Progenitor cell of endocrine pancreas (in vitro differentiated cells): ENCODE measurements at places on chromosomes 1 and 21.
A peak's percentile ranks its signal among the peaks of the same experiment; 100 is the strongest.

GRCh38 chr1:119052267-119052666, 64.1 kb upstream of the TBX15 start:
- DNase-seq, result no peak
- H3K4me3 ChIP-seq, result no peak overlapping the region
- H3K4me1 ChIP-seq, result no peaks in the 10 kb centered on the region
- H3K27me3 ChIP-seq, result no peaks in the 10 kb centered on the region
- H3K27ac ChIP-seq, result no peak overlapping the region

DNA sequence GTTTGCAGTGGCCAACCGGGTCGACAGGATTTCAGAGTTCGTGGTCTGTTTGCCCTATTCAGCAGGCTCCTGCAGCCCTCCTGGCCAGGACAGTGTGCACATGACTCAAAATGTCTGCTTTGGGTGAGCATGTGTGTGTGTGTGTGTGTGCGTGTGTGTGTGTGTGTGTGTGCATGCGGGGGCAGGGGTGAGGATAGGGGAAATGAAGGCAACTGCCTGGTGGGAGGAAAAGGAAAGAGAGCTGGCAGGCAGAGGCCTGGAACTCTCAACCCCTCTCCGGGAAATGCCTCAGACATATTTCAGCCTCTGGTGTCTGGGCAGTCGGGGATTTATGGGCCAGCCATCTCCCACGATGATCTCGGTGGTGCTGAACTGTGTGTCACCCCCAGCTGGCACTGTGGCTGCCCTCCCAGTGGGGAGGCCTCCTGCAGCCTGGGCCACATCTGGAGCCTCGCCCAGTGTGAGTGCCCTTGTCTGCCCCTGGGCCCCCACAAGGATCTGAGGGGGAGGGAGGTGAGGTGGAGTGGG, 15.2 kb downstream of the CDCP2 start:
- DNase-seq, result no peak
- peak overlapping the region; percentile 69 for H3K27ac ChIP-seq
- H3K4me1 ChIP-seq, result peaks cover 16% of the 10 kb centered on the region
- no peaks in the 10 kb centered on the region for H3K36me3 ChIP-seq
- H3K4me3 ChIP-seq, result no peak overlapping the region

DNA sequence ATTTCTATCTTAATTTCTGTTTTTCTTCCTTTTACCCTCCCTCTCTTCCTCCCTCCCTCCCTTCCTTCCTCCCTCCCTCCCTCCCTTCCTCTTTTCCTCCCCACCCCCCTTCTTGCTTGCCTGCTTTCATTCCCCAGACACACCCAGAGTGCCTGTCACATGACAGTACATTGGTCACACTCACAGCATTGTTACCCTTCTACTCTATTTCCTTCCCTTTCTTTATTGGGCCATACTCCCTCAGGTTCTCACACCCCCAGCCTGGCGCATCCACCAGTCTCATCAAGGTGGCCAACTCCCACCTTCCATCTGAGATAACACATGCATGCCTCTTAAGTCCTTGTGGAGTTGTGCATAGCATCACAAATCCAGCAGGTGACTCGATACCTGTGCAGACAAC, 10.9 kb downstream of the TMPRSS3 start:
- H3K4me3 ChIP-seq, result no peak overlapping the region
- H3K27me3 ChIP-seq, result no peaks in the 10 kb centered on the region
- no peak overlapping the region for H3K27ac ChIP-seq
- DNase-seq, result no peak

- H3K27ac ChIP-seq, result no peak overlapping the region
- DNase-seq, result no peak
- H3K4me3 ChIP-seq, result no peak overlapping the region
- H3K27me3 ChIP-seq, result no peaks in the 10 kb centered on the region
- no peaks in the 10 kb centered on the region for H3K4me1 ChIP-seq
Measured at GRCh38 chr21:24832961-24833360, 774.3 kb downstream of the MRPL39 start.

DNA sequence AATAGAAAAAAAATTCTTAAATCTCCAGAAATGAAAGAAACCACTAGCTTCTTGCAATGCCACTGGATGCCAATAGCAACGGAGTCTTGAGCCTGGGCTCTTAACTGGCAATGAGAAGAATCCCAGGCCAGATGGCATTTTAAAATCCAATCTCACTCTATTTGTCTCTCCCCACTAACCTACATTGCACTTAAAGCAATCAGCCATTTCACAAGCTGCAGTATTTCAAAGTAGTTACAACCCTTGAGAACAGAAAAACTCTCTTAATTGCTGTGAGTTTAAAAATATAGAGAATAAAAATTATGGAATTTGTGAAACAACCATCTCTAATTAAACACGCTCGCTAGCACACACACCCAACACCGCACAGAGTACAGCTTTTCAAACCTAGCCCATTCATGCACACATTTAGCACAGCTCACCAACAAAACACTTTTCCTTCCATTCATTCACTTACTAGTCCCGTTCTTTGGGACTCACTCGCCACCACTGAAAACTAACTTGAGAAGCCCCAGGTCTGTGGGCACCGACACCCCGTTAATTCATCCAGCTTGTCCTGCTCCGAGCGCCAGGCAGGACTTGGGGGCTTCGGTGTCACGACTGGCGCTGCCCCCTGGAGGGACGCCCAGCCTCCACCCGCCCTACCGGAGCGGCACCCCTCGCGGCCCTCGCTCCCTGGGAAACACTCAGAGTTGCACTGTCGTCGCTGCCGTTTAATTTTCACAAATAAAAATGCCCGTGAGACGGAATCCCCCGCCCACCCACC, 1.0 kb downstream of the DDAH1 start:
- peak overlapping the region; percentile 25 for H3K27ac ChIP-seq
- no peak for DNase-seq
- H3K4me3 ChIP-seq, result peak overlapping the region; percentile 76
- peaks cover 24% of the 10 kb centered on the region for H3K4me1 ChIP-seq
- H3K27me3 ChIP-seq, result peaks cover 18% of the 10 kb centered on the region

GRCh38 chr21:37460196-37460595, 93.6 kb downstream of the DYRK1A start:
- no peaks in the 10 kb centered on the region for H3K27me3 ChIP-seq
- DNase-seq, result no peak

- no peak for DNase-seq
- no peaks in the 10 kb centered on the region for H3K36me3 ChIP-seq
- peaks cover 4% of the 10 kb centered on the region for H3K27me3 ChIP-seq
- H3K4me3 ChIP-seq, result no peak overlapping the region
- H3K4me1 ChIP-seq, result no peaks in the 10 kb centered on the region
Measured at GRCh38 chr1:54559771-54560231, 11.8 kb downstream of the ACOT11 start.

DNA sequence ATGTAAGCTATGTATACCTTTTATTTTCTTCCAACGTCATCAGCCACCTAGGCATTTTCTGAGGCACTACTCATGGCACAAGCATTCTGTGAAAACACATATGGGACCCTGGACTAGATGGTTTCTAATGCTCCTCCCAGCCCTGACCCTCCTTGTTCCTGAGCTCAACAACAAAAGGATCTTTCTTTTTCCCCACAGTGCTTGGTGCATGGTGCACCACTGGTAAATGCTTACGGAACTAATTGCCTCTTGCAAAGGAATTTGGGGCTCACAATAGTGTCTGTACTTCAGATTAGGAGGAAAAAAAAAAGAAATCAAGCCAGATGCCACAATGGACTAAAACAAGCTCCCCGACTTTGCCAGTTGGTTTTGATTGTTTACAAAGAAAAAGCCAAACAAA, 390.5 kb downstream of the PLPP3 start:
- no peak overlapping the region for H3K4me3 ChIP-seq
- no peak for DNase-seq
- no peak overlapping the region for H3K27ac ChIP-seq
- H3K4me1 ChIP-seq, result peaks cover 9% of the 10 kb centered on the region
- no peaks in the 10 kb centered on the region for H3K27me3 ChIP-seq
- no peaks in the 10 kb centered on the region for H3K36me3 ChIP-seq

GRCh38 chr21:30935121-30935888, 53.9 kb upstream of the KRTAP11-1 start:
- no peaks in the 10 kb centered on the region for H3K36me3 ChIP-seq
- DNase-seq, result no peak
- no peaks in the 10 kb centered on the region for H3K4me1 ChIP-seq
- no peak overlapping the region for H3K4me3 ChIP-seq

DNA sequence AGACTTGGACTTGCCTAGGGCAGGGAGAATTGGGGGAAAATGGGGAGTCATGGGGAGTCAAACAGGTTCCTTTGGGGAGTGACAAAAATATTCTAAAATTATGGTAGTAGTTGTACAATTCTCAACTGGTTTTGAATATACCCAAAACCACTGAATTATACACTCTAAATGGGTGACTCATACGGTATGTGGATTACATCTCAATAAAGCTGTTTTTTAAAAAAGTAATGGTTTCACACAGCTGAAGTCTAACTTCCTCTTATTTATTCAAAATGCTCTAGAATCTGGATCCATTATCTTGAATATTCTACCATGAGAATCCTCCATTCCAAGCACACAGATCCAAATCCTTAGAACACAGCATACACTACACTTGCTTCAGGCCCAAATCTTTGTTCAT, 11.1 kb downstream of the EIF4G3 start:
- H3K4me3 ChIP-seq, result no peak overlapping the region
- DNase-seq, result no peak
- no peak overlapping the region for H3K27ac ChIP-seq
- H3K36me3 ChIP-seq, result peaks cover 37% of the 10 kb centered on the region
- no peaks in the 10 kb centered on the region for H3K4me1 ChIP-seq
- no peaks in the 10 kb centered on the region for H3K27me3 ChIP-seq

DNA sequence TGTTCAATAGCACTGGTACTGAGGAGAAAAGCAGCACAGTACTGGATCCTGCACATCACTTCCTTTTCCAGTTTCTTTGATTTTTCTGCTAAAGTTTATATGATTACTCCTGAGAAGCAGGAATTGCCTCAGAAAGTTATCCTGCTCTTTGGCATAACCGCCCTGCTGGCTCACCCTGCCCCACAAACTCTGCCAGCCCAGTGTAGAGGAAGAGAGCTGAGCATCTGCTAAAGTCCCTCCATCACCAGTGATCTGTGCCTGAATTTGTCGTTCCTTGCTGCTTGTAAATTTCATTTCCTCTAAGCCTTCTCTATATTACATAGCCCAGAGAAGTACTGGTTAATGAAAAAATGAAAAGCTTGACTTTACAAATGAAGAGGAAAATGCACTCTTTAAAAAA, 87.0 kb upstream of the C1orf21 start:
- no peak overlapping the region for H3K4me3 ChIP-seq
- H3K27me3 ChIP-seq, result peaks cover 2% of the 10 kb centered on the region
- no peaks in the 10 kb centered on the region for H3K4me1 ChIP-seq
- DNase-seq, result no peak
- H3K36me3 ChIP-seq, result no peaks in the 10 kb centered on the region

GRCh38 chr1:157197906-157198435, 59.8 kb upstream of the ETV3 start:
- H3K4me3 ChIP-seq, result no peak overlapping the region
- peaks cover 21% of the 10 kb centered on the region for H3K4me1 ChIP-seq
- DNase-seq, result no peak
- peaks cover 3% of the 10 kb centered on the region for H3K27me3 ChIP-seq

- peak; percentile 88 for DNase-seq
- peaks cover 10% of the 10 kb centered on the region for H3K36me3 ChIP-seq
- peak overlapping the region; percentile 80 for H3K4me3 ChIP-seq
Measured at GRCh38 chr1:94247138-94248094, 10.0 kb upstream of the ARHGAP29 start.

GRCh38 chr1:31234870-31235269, 4.8 kb downstream of the NKAIN1 start:
- peaks cover 5% of the 10 kb centered on the region for H3K4me1 ChIP-seq
- H3K36me3 ChIP-seq, result no peaks in the 10 kb centered on the region
- H3K27me3 ChIP-seq, result peaks cover 19% of the 10 kb centered on the region
- no peak overlapping the region for H3K4me3 ChIP-seq

- no peaks in the 10 kb centered on the region for H3K27me3 ChIP-seq
- no peak for DNase-seq
- no peak overlapping the region for H3K4me3 ChIP-seq
- no peak overlapping the region for H3K27ac ChIP-seq
- H3K36me3 ChIP-seq, result no peaks in the 10 kb centered on the region
Measured at GRCh38 chr1:166307261-166308188, 140.7 kb upstream of the FAM78B start.

- H3K4me1 ChIP-seq, result peaks cover 8% of the 10 kb centered on the region
- H3K36me3 ChIP-seq, result peaks cover 22% of the 10 kb centered on the region
- no peak overlapping the region for H3K27ac ChIP-seq
Measured at GRCh38 chr1:19893687-19894086, 11.5 kb downstream of the OTUD3 start.

GRCh38 chr1:186050360-186050759, 316.2 kb downstream of the HMCN1 start:
- H3K36me3 ChIP-seq, result no peaks in the 10 kb centered on the region
- H3K4me3 ChIP-seq, result no peak overlapping the region
- no peak overlapping the region for H3K27ac ChIP-seq

GRCh38 chr1:211606914-211607753, 28.2 kb upstream of the SLC30A1 start:
- no peaks in the 10 kb centered on the region for H3K36me3 ChIP-seq
- peaks cover 22% of the 10 kb centered on the region for H3K27me3 ChIP-seq
- DNase-seq, result no peak
- peaks cover 18% of the 10 kb centered on the region for H3K4me1 ChIP-seq

DNA sequence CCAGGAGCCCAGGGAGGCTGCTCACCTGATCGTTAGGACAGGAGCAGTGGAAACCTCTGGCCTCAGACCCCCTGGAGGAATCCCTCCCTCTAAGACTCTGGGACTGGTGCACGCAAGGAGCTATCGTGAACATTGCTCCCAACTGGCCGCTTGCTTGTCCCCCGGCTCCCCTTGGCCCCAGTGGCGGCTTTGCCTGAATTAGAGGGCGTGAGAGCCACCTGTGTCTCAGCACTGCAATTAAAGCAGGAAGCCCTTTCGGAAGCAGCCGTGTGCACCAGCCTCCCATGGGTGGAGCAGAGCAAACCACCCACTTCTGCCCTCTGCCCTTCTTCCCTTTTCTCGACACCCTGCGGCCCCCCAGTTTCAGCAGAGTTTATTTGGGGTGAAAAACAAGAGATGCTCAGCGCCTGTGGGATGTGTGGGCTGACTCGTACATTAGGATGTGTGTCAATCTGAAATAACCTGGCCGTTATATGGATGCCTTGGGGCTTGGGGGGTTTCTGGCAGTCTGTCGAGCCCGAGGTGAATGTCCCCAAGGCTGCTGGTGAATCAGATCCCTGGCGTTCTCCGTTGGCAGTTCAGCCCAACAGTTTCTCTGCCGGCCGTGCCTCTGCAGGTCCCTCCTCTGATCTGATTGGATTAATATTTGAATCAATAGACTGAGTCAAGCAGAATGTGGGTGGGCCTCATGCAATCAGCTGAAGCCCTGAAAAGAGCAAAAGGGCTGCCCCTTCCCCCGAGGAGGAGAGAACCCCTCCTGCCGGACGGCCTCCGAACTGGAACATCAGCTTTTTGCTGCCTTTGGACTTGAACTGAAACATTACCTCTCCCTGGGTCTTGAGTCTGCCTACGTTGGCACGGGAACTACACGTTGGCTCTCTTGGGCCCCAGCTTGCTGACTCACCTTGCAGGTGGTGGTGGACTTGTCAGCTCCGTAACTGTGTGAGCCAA, 7.3 kb upstream of the UMODL1 start:
- no peak for DNase-seq
- no peak overlapping the region for H3K4me3 ChIP-seq

- H3K36me3 ChIP-seq, result no peaks in the 10 kb centered on the region
- no peak overlapping the region for H3K27ac ChIP-seq
- H3K4me3 ChIP-seq, result no peak overlapping the region
- H3K4me1 ChIP-seq, result no peaks in the 10 kb centered on the region
- no peak for DNase-seq
Measured at GRCh38 chr21:30249936-30250335, 32.8 kb downstream of the KRTAP24-1 start.
